ENCODE measurements at places on chromosomes 4 and X.

GRCh38 chr4:52259978-52260377 lies 208.9 kb downstream of the SPATA18 start:
- DNase-seq: no peak

GRCh38 chrX:1528186-1528883 lies 8.7 kb downstream of the P2RY8 start:
- no peak for DNase-seq

GRCh38 chrX:14864631-14865030 lies 8.2 kb downstream of the FANCB start:
- no peak for DNase-seq

- peak; percentile 3 for DNase-seq
These were observed 648 bp downstream of the GPC4 start for GRCh38 chrX:133414406-133415275.

DNA sequence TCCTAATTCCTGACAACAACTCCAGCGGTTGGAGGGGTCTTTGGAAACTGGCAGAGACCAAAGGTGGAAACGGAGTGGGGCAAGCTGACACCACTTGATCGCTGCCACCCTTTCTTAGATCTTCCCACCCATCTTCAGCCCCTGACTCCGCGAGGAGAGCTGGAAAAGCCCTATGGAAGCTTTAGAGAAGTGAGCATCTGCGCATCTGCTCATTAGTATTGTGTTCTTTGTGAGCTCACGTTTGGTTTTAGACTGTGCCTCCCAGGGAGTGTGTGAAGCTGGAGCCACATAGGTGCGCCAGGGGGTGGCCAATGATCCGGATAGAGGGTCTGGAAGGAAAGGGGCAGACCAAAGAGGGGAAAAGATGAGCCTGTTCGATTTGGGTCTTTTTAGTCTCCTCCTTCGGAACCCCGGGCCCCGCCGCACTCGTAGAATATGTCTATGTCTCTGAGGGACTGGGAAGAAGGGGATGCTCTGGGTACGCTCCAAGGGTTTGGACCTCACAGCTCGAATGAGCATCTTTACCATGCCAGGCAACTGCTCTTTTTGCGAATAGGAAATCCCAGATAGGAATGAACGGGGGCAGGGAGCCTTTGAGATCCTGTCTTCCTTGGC lies 578 bp upstream of the DKK2 start:
- no peak for DNase-seq

- no peak for DNase-seq
These were observed 257.3 kb downstream of the ZIC3 start for GRCh38 chrX:137823257-137823656.

DNA sequence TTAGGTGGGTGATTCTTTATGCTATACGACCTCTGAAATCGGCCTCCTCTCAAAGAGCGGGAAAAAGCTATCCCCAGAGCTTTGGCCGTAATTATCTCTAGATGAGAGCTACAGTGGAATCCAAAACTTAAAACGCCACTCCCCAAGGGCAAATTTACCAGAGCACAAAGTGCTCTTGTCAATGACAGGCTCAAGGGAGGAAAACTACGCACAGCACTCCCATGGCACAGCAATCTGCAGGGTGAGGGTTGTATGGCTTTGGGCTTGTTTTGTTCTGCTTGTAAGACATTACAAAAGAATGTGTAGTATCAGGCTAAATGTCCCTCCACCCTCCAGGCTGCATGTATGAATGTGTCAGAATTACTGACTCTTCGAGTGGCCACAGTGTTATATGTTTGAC lies 44.0 kb downstream of the ARHGEF6 start:
- DNase-seq: no peak

GRCh38 chr4:185134307-185134869 lies 8.7 kb upstream of the SLC25A4 start:
- DNase-seq: peak; percentile 72

- DNase-seq: no peak
These were observed 2.5 kb downstream of the FGFR3 start for GRCh38 chr4:1795299-1796195.

DNA sequence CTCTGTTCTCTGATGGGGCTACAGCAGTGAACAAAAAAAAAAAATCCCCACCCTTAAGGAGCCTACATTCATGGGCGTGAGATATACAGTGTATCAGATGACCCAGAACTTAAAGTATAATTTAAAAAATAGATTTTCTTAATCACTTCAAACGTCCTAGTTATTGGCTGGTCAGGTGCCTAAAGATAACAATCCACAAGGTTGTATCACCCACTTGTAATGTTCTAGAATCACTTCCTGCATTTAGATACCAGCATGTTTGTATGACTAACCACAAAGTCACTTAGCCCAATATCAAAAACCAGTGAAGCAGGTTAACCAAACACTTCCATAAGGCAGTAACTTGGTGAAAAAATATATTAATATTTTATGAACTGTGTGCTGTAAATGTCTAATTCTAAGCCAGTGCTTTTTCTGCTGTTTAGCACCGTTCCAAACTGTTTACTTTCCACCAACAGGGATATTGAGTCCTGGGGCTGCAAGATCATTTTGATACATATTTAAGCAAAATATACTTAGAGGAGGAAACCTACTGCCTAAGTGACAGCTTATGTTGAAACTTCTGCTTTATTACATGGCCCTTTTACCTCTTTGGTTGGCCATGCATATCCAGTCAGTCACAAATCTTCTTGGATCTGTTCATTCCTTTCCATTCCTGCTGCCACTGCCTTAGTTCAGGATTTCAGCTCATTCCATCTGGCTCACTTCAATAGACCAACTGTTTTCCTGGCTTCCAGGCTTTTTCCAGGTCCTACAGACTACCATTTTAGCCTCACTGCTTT lies 43.3 kb downstream of the CD40LG start:
- no peak for DNase-seq

DNA sequence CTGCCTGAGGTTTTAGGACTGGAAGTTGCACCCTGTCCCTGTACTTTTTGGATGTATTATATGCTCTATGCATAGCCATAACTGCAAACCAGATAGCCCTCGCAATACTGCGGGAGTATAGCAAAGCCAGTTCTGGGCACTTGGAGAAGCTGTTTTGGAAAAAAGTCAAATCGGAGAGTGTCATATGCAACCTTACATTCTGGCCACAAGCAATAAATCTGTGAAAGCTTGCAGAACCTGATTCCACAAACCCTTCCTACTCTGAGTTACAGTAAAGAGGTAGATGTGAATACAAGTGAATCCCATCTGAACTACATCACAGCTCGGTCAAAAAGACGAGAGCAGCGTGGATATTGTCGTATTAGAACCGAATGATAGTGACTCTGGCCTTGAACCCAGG lies 10.3 kb downstream of the HELT start:
- DNase-seq: no peak

DNA sequence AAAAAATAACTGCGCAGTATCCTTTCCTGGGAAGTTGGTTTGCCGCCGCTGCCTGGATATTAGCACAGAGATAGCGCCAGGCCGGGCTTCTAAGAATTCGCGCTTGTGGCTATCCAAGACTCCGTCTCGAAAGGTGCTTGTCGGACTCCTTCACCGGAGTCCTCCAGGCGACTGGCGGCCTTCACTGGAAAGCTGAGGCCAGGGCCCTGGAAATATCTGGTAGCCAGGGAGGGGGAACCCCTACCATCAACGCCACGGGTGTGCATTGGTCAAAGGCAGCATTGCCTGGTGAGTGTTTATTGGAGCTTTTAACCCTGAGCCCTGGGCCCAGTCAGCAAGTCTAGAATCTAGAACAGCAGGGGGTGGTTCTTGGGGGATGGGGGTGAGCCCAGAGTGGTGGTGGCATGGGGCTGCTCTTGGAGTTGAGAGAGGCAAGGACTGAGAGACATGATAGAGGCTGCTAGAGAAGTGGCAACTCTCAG lies 577 bp upstream of the PIM2 start:
- DNase-seq: no peak

GRCh38 chr4:75235359-75235951 lies 278.7 kb downstream of the RCHY1 start:
- no peak for DNase-seq

DNA sequence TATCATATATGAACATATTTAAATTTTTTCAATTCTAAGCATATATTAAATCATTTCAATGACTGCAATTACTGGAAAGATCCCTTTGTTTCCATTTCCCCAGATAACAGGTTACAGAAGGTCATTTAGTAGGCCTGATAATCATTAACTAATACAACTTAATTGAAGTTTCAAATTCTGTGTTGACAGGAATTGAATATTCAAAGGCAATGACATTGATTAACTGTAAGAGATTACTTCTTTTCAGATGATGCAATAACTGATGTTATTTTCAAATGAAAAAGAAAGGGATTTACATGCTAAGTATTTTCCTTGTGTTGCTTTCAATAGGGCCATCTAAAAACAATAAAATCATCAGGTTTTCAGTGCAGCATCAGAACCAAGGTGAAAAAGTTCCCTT lies 81.1 kb upstream of the ENPEP start:
- DNase-seq: no peak

DNA sequence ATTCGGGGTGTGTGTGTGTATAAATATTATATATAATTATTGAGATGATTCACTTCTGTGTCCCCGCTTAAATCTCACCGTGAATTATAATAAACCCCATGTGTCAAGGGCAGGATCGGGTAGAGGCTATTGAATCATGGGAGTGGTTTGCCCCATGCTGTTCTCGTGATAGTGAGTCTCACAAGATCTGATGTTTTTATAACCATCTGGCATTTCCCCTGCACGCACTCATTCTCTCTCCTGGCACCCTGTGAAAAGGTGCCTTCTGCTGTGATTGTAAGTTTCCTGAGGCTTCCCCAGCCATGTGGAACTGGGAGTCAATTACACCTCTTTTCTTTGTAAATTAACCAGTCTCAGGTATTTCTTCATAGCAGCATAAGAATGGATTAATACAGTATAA lies 851.4 kb upstream of the AGA start:
- no peak for DNase-seq

DNA sequence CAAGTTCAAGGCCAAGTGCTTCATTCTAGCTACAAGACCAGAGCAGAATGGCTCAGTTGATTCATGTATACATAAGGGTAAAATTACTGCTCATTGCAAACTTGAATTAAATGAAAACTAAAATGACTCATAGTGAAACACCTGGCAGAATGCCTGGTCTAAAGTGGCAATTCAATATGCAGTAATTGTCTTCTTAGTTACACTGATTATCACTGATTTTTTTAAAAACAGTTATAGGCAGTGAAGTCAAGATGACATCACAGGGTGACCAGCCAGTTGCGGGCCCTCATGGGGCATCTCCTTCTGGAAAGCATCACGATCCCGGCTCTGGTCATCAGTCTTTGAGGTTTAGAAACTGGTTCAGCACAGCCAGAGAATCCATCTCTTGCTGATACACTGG lies 154.2 kb downstream of the RAB28 start:
- no peak for DNase-seq

GRCh38 chrX:126137899-126138298 lies 28.2 kb downstream of the DCAF12L2 start:
- peak; percentile 16 for DNase-seq

GRCh38 chr4:158161551-158162354 lies 11.1 kb downstream of the GASK1B start:
- peak; percentile 69 for DNase-seq

GRCh38 chr4:24704149-24704548 lies 91.2 kb upstream of the SOD3 start:
- DNase-seq: no peak

- DNase-seq: no peak
These were observed 47.1 kb upstream of the CLNK start for GRCh38 chr4:10731690-10732089.

DNA sequence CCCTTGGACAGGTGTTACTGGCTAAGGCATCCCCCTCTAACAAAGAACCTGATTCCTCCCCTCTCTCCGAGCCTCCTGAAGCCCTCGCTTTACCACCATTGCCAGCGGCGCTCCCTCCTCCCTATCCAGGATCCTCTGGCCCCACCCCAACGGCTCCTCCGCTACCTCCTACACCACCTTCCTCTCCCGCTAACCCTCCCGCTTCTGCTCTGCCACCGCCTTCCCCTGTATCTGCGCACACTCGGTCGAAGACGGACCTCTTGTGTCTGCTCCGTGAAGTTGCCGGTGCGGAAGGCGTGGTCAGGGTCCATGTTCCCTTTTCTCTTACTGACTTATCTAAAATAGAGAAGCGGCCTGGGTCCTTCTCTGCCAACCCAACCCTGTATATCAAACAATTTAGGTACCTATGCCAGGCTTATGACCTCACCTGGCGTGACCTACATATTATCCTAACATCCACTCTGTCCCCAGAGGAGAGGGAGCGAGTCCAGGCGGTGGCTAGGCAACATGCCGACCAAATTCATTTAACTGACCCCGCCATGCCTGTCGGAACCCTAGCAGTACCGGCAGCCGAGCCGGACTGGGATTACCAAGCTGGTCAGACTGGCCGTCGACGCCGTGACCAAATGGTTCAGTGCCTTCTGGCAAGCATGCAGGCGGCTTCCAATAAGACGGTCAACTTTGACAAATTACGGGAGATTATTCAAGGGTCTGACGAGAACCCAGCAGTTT lies 958.9 kb downstream of the RPA4 start:
- DNase-seq: no peak

- DNase-seq: no peak
These were observed 9.3 kb upstream of the SH3TC1 start for GRCh38 chr4:8189551-8190466.

DNA sequence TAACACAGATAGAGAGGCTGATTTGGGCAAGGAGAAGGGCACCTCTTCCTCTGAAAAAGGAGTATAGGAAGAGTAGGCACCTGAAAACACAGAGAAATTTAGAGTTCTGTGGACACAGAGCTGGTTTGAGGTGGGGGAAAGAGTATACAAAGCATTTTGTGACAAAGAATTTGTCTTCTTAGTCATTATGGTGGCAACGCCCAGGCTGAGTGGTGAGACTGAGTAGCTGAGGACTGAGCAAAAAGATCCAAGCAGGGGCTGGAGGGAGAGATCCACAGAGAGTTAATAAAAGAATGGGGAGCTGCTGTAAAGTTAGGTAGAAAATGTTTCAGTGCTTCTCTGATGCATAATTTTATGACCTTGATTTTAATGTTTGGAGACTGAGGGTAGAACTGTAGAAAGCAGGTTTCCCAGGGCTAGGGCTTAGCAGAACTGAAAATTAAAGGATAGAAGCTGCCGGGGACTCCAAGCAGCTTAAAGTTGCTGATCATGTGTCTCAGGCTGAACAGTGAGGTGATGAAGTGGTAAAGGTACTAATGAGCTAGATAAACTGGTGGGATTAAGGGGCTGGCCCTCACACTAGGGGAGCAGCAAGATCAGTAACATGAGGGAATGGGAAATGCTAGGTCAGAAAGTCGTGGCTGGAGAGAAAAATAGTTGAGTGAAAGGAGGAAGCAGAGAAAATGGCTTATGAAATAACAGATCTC lies 118.9 kb downstream of the CEP44 start:
- no peak for DNase-seq

DNA sequence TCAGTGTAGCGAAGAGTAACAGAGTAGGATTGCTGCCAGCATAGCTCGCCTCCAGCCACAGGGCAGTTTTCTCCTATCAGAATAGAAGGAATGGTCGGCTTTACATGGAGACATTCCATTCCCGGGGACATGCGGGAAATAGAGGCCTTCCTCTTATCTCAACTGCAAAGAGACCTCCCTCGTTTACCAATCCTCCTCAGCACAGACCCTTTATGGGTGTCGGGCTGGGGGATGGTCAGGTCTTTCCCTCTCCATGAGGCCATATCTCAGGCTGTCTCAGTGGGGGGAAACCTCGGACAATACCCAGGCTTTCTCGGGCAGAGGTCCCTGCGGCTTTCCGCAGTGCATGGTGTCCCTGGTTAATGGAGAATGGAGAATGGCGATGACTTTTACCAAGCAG lies 285.0 kb downstream of the ASMT start:
- DNase-seq: no peak
